ENCODE measurements at places on chromosomes 2 and 18.

DNA sequence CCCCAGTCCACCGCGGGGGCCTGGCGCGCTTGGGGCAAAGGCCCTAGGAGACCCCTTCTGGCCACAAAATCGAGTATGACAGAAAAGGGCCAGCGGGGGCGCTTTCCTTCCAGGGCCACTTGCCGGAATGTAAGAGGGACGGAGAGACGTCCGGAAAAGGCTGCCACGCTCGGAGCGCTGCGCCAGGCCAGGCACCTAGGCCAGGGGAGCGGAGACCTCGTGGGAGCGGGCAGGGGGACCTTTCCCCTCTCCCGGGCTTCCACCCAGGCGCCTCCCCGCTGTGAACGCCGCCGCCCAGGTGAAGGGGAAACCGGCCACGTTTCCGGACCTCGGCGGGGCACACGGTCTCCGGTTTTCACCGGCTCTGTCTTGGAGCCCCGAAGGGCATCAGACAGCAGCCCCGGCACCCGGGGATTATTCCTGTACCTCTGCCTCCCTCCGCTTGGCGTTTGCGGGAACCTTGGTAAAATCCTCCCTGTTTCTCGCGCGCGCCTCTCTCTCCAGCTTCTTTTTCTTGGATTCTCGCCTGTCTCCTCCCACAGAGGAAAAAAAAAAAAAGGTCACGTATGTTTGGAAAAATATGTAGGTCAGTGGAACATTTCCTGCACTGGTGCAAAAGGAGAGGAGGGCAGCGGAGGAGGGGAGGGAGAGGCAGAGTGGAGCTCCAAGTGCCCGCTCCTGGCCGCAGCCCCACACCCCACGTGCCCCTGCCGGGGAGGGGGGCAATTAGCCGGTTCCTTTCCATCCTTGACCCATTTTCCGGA, 1.2 kb upstream of the NPAS2 start:
- DNase-seq, result no peak

- no peak for DNase-seq
Measured at GRCh38 chr2:190791347-190791975, 89.2 kb upstream of the GLS start.

- no peak for DNase-seq
Measured at GRCh38 chr2:50674876-50675275, 357.1 kb downstream of the NRXN1 start.

- DNase-seq, result no peak
Measured at GRCh38 chr18:34158881-34159690, 65.6 kb downstream of the NOL4 start.

- no peak for DNase-seq
Measured at GRCh38 chr2:119242276-119243119, 18.9 kb downstream of the STEAP3 start.

DNA sequence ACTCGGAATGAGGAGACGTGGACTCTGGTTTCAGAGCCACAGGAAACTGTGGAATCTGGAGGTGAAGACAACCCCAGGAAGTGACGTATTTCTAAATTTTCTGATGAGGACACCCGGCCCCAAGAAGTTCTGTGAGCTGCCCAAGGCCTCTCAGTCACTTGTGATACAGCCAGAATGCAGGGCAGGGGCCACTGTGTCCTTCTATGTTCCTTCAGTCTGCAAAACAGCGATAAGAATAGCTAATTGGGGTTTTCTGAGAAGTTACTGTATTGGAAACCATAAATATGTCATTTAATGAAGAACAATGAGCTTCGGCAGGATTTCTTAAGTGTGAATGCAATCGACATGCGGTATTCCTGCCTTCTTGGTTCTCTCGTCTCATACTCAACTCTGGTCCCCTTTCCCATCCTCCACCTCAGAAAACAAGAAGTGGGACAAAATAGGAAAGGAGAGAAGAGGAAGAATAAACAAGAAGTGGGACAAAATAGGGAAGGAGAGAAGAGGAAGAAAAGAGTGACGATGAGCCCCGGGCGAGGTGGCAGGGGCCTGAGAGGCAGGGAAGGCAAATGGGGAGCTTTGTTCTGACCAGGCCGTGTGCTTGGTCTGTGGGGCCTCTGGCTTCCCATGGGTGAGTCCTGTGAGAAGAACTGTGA, 282.0 kb upstream of the REV1 start:
- no peak for DNase-seq

DNA sequence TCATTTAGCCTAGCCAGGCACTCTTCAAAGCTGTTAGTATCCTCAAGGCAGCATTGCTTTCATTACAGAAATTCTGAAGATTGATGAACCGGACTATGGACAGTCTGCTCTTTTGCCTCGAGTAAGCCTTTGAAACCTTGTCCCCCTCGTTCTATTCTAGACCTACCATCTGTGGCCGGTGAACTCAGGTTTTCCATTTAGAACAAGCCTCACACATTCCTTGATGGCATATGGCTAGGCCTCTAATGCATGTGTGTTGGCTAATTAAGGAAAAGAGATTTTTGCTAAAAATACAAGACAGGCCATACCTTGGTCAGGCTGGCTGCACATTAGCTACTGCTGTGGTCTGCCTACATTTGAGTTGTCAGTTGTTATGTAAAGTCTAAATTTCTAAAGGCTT, 111.8 kb downstream of the CERS6 start:
- no peak for DNase-seq

GRCh38 chr2:238160206-238161129, 1.7 kb downstream of the ERFE start:
- DNase-seq, result no peak

- no peak for DNase-seq
Measured at GRCh38 chr2:146209842-146210275, 1635.0 kb upstream of the ACVR2A start.

DNA sequence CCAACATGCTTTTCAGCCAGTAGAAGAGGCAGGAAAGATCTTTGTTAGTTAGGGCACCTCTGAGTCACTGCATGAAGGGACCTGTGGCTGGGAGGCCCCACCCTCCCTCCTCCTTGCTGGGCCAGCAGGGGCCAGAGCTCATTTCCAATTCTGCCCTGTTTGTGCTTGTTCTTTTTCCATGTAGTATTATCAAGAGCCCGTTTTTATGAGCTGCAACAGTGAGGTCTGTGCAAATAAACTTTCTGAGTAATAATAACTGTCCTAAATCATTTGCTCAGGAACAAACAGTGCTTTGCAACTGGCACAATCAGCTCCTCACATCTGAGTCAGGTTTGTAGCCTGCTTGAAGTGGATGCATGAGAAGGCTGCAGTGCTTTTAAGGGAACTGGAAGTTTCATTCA, 128.0 kb downstream of the ARL4C start:
- peak; percentile 16 for DNase-seq

DNA sequence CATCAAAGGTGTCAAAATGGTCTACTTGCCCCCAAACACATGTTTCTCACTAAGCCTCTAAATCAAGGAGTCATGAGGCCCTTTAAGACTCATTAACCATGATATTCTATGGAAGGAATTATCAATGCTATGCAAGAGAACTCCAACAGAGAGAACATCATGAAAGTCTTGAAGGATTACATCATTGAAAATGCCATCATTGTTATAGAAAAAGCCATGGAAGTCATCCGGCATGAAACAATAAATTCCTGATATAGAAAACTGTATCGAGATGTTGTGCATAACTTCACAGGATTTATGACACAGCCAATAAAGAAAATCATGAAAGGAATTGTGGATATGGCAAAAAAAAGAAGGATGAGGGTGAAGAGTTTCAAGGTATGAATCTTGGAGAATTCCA, 1363.6 kb upstream of the CDH2 start:
- DNase-seq, result no peak

- DNase-seq, result no peak
Measured at GRCh38 chr2:86397986-86398385, 43.2 kb upstream of the KDM3A start.

GRCh38 chr2:150679456-150680120, 192.1 kb upstream of the RND3 start:
- DNase-seq, result no peak

GRCh38 chr18:56770873-56771272, 119.7 kb downstream of the WDR7 start:
- DNase-seq, result no peak

DNA sequence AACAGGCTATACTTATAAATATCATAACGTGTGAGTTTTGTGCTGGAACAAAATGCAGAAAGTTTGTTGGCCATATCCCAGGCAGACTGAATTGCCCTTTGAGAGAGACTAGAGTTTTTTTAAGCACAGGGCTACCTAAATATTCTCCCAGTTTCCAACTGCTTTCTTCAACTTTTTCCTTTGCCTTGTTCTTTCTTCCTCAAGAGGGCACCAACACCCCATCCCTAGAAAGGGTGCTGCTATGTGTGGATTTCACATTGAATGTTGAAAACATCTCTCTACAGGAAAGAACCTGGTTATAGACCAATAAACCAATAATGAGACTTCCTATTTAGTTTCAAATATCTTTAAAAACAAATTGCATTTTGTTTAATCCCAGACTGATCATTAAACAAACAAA, 87.9 kb downstream of the ICOS start:
- DNase-seq, result no peak

DNA sequence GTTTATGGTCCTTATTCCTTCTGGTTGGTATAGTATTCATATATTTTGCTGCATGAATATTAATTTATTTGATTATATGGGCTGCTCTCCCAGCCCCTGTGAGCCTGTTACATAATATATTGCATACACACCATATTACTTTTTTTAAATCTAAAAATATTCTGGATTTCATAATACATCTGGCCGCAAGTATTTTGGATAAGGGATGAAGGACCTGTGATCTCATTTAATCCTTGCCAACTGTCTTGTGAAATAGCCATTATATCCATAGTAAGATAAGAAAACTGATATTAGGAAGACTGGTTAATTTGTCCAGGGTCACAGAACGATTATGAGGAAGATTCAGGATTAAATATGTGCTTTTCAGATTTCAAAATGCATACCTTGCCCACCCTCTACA, 433.6 kb downstream of the LPIN1 start:
- DNase-seq, result no peak

GRCh38 chr2:11665510-11666362, 4.3 kb downstream of the NTSR2 start:
- no peak for DNase-seq

GRCh38 chr2:12651641-12652040, 65.1 kb upstream of the TRIB2 start:
- DNase-seq, result no peak

GRCh38 chr2:197516393-197516761, 511 bp downstream of the MOB4 start:
- peak; percentile 14 for DNase-seq

DNA sequence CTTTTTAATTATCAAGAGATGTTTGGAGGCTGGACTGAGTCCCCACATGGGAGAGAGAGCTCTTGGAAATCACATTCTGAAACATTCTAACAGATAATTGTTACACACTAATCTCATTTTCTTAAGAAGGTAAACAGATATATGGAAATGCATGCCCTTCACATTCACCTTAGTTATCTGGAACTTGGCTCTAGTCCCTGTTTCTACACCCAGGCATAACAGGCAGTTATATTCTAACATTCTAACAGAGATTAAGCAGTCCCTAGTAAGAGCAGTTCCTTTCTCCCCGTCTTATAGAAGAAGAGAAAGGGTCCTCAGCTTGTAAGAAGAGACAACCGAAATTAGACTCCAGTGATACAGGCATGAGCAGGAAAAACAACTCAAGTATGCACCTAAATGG, 385.4 kb downstream of the SOX11 start:
- no peak for DNase-seq

DNA sequence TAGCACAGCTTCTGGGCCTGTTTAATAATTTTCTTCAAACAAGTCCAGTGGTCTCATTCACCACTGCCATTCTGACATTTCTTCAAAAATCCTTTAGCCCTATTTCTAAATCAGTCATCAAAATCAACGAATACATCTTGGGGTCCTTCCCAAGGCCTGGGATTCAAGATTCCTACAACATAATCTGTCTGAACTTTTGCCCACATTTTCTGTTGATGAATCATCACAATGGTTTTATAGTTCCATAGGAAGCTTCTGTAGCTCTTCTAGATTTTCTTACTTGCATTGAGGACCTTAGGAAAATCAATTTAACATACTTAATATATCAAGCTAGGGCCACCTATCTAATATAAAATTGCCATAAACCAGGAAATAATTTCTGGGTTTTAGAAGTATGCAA, 811.8 kb upstream of the ACVR2A start:
- no peak for DNase-seq

DNA sequence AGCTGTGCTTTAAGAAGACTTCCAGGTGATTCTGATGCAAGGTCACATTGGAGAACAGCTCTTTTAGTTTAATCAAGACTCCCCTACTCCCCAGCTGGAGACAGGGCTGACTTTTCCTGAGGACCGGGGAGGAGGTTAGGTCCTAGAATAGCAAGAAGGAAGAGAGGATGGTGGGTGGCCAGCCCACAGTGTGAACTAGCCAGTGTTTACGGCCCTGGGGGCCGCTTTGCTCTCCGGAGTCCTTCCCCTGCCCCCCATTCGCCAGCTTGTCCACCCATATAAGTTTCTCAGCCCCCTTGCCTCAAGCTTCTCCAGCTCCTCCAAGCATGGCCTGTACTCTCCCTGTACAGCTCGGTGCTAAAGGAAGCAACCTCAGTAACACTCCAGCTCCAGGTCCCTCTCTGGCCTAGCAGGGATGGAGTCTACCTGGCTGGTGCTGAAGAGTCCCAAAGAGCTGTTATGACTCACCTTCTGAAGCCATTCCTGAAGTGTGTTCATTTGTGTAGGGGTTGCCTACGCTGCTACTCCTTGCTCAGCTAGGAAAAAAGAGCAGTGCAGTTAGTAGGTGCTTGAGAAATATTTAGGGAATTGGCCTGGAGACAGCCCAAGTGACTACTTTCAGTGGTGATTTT, 7.9 kb downstream of the INPP4A start:
- no peak for DNase-seq

DNA sequence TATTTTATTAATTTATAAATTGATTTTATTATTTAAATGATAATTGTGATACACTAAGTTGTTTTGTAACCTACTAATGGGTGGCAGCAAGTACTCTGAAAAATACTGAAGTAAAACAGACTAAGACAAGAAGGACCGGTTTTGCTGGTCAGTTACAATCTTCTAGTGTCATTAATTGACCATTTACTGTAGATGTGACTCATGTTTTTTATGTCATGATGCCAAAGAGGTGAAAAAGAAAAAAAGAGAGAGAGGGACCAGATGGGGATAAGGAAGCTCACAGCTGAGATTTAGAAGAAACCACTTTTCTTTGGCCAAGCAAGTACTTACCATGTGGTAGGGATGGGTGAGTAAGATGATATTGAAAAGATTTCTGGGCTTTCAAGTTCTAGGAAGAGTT, 955.8 kb upstream of the LRRTM1 start:
- DNase-seq, result no peak

DNA sequence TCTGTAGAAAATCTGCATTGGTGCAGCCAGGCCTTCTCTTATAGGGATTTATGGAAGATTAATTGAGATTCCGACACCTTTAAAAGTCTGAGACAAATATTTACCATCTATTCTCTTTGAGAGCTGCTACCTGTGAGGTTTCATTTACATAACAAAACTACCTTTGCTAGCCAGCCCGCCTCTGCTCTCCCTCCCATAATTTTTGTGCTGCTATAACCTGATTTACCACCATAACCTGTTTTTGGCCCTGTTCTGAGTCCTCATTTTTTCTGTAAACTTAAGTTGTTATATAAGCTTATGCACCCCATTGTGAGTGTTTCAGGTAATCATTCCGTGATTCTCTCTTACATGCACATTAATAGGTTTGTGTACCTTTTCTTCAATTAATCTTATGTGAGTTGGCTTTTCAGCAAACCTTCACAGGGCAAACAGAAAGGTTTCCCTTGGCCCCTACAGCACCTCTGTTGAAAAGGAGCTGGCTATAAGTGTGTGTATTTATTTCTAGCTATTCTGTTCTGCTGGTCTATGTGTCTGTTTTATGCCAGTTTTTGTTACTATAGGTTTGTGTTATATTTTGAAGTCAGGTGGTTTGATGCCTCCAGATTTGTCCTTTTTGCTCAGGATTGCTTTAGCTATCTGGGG, 114.9 kb upstream of the XIRP2 start:
- no peak for DNase-seq

GRCh38 chr2:88667219-88667618, 24.3 kb upstream of the RPIA start:
- DNase-seq, result no peak
